ENCODE measurements at places on chromosomes 2 and 18.

DNA sequence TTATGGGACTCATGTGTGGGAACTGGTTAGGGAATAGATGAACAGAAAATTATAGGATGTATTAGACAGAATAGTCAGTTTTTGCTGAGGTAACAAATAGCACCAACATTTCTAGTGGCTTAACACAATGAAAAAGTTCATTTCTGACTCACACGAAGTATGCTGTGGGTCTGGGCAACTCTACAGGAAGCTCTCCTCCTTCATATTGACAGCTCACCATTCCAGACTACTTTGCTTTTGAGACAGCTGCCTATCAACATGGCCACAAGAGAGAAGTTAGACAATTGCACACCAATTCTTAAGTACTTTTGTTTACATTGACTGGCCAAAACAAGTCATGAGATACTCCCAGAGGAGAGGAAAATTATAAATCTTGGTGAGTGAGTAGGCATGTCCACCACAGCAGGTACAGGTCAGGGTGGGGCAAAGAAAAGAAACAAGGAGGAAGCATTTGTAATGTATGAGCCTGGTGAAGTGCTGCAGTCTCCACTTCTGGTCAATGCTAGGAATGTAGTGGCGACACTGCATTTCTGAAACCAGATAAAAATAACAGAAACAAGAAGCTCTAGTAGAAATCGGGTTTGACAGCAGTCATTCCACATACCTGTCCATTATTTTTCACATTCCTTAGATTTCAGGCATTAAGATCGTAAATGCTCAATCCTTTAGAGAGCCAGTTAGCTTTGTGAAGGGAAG lies 141.6 kb downstream of the ICOS start:
- DNase-seq: no peak

- no peak for DNase-seq
Measured at GRCh38 chr2:69279211-69279610, 107.8 kb downstream of the GFPT1 start.

DNA sequence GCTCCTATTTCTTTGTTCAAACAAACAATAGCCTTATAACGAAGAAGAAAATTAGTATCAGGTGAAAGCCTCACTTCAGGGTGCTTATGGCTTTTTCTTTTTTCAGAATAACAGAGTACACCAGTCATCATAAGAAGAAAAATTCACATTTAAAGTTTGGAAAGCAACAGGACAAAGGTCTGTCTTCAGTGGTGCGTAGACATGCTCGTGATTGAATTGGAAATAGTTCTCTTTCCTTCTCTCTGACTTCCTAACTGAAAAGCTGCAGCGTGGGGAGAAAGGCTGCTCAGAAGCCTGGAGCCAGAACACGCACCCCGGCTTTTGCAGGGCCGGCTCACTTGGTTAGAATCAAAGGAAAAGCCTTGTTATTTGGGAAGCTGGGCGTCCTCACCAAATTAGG lies 127.6 kb upstream of the ZNF516 start:
- DNase-seq: no peak

GRCh38 chr2:238855891-238856580 lies 8.2 kb downstream of the TWIST2 start:
- DNase-seq: no peak

All from putamen (tissue), 1 donor.